Fibroblast of pulmonary artery (primary cell): ENCODE measurements at places on chromosomes 3 and 15.
A peak's percentile ranks its signal among the peaks of the same experiment; 100 is the strongest.

DNA sequence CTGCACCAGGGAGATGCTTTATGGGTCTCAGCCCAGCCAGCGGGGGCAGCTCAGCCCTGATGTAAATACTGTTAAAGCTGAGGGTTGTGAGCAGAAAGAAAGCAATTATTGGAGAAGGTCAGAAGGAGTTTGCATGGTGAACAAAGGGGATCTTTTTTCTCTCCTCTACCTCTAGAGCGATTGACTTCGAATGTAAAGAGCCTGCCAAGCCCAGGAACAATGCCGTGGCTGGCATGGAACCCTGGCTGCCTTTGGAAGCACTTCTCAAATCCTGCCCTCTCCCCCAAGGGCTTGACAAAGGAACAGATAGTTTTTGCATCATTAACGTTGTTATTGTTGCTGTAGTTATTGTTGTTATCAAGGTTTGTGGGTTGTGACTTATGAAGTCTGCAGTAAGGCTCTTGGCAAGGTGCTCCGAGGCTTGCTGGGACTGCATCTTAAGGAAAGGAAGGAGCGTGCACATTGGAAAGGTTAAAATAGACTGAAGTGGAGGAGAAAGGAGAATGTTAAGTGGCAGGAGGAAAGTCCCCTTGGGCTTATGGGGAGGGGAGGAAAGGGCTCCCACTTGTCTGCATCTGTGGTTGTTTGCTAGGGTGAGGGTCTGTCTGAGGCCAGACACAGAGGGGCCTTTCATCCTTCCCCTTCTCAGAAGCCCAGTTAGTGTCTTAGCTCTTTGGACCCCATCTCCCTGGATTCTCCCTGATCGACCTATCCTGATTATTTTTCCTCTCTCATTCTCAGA is 16.7 kb downstream of the PDIA5 start:
- peak; percentile 85 for DNase-seq

- no peak for DNase-seq
Measured at GRCh38 chr15:89112341-89112971, 24.2 kb downstream of the ABHD2 start.

DNA sequence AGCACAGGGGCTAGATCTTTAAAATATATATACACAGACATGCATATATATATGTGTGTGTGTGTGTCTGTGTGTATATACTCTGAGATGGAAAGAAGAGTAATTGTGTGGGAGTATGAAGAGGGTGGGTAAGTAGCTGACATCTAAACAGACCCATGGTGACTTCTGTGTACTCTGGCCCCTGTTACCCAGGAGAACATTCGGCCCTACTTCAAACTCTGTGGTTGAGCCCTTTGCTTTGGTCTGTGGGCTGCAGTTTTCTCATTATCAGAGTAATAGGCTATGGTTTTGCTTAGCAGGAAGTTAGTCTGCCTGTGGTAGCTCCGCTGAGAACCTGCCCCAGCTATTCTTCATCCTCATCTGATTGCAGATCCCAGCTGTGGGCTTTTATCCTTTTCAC is 141.4 kb downstream of the RBPMS2 start:
- no peak for DNase-seq

DNA sequence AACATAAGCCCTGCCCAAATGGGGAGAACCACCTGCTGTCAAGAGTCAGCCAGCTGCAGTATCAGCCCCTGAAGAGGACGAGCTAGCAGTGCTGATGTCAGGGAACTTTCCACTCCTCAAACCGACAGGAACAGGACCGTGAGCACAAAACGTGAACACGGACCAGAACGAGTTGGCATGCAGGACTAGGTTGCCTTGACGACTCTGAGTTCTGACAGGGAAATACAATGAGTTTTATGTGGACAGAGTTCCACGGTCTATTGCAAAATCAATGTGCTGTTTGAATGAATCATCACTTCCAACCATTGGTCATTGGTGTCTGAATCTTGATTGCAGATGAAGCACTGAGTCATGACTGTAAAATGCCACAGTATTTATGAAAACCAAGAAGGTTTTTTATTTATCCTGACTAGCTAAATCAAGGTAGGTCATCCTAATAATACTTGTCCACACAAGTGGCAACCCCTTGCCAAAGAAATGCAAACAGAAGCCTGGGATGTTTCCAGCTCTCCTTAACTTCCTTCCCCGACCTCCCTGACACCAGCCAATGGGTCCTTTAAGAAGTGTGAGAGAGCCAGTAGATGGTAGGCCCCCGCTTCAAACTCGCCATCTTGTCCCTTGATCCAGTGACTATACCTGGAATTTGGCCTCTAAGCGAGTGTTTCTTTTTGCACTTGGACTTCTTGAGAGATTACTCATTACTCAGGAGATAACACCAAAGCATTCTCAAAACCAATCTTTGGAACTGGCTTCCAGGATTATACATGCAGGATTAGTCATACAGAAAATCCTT is 119.6 kb downstream of the ASB7 start:
- DNase-seq = peak; percentile 100

DNA sequence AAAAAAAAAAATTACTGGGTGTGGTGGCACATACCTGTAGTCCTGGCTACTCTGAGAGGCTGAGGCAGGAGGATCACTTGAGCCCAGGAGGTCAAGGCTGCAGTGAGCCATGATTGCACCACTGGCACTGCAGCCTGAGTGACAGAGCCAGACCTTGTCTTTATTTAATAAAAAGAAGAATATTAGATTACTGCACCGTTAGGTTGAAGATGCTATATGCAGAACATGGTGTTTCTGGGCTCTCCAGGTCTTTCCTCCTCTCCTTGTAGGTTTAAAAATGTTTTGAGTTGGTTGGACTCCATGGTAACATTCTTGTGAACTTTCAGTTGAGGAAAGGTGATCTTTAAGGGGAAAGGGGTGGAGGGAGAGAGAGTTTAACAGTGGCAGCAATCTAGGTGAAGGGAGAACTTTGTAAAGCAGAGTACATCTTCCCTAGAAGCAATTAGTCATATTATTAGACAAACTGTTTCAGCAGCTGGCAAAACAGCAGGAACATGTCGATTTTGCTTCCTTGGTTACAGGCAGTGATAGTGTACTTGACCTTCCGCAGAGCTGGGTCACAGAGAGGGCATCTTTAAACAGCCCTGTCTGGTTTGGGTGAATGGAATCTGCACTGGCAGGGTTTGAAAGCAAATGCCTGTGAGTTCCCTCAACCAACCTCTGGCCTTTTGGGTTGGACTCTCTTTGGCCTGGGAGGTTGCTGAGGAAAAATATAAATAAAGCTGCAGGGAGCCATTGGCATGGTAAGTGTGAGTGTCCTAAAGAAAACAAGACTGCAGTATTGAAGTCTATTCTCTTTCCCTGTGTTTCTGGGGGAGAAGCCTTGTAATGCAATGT is 42.8 kb downstream of the NR2C2 start:
- peak; percentile 27 for DNase-seq

- DNase-seq = no peak
Measured at GRCh38 chr3:4957978-4958377, 21.3 kb upstream of the BHLHE40 start.

- DNase-seq = no peak
Measured at GRCh38 chr3:16178628-16178988, 4.1 kb downstream of the GALNT15 start.

- no peak for DNase-seq
Measured at GRCh38 chr3:42709621-42710020, 7.0 kb upstream of the HHATL start.

GRCh38 chr3:194522579-194523046 is 35.8 kb upstream of the ATP13A3 start:
- DNase-seq = peak; percentile 80

DNA sequence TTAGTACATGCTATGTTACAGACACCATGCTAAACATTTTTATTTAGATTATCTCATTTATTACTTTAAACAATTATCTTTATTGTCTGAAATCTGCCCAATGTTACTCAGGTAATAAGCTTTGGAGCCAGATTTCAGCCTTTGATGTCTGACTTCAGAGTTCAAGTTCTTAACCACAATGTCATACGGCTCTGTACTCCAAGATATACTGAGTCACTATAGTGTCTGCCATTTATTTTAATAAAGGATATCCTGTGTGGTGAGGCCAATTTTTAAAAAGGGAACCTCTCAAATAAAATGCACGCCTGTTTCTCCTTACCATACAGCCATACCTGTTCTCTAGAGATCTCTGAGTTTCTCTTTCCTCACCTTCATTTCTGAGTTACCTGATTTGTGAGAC is 193.1 kb downstream of the EPHA3 start:
- no peak for DNase-seq

DNA sequence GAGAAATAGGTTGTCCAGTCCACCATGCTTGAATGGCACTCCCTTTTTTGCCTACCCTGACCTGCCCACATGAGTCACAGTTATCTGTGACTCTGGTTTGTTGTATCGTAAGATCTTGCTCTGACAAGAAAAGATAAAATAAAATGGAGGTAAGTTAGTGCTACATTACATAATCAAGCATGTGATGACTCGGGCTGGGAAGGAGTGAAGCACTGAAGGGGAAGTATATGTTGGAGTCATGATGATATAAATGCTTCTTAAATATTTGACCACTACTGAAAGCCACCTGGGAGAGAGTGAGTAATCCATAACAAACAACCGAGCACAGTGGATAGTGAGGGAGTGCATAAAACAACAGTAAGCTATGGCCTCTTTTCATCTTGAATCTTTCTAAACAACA is 124.4 kb downstream of the SHOX2 start:
- DNase-seq = no peak

GRCh38 chr15:28932361-28932760 is 46.6 kb downstream of the APBA2 start:
- no peak for DNase-seq

DNA sequence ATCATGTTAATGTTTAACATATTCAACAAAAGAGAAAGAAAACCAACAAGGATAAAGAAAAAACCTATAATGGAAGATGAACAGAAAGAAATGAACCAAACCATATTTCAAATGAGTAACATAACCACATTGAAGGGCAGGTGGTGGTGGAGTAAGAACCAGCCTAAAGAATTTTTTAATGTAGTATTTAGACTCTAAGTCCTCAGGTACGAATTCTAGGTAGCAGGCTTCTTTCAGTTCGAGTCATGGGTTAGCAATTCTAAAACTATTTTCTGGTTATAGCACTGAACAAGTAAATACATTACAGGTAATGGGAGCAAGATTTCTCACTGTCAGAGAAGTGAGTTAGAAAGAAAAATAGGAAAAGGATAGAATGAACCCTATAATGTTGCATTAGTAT is 24.4 kb downstream of the DCBLD2 start:
- no peak for DNase-seq

- no peak for DNase-seq
Measured at GRCh38 chr15:31275331-31276262, 51.0 kb upstream of the KLF13 start.

GRCh38 chr15:35691891-35692867 is 146.2 kb upstream of the DPH6 start:
- peak; percentile 69 for DNase-seq

DNA sequence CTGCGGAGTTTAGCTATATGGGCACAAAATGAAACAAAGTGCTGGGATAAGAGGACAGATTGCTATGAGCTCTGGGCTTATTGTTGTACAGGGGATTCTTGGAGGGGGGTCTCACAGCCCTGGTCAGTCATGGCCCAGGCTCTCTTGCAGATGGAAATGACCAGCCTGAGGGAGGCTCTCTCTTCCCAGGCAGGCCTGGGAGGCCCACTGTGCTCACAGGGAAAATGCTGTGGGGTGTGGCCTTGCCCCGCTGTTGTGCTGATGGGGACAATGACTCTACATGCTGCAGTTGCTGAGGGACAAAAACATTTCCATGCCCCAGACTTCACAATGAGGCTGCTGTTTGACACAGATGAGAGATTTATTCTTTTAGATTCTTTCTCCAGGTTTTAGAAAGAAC is 202.2 kb downstream of the KLF13 start:
- no peak for DNase-seq
